Stimulated activated CD4-positive, alpha-beta T cell treated with anti-CD3 and anti-CD28 coated beads, TNF-alpha, amount 100 ng/mL, for 24 hours (primary cell): ENCODE measurements at places on chromosomes 4 and X.

DNA sequence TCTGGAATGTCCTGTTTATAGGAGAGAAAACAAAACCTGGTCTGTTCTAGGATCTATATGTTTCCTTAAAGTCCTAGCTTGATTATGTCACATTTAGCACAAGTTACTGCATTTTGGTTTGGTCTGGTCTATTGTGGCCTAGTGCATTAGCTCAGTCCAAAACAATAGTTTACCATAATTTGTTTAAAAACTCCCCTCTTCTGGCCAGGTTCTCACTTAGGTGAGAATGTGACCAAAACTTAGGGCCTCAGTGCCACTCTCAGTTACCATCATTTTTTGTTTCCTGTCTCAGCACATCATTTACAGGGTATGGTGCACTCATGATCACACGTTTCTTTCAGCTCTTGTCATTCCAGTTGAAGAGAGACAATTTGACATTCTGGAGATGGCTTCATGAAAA is 378.5 kb downstream of the KLHL4 start:
- no peak for DNase-seq

DNA sequence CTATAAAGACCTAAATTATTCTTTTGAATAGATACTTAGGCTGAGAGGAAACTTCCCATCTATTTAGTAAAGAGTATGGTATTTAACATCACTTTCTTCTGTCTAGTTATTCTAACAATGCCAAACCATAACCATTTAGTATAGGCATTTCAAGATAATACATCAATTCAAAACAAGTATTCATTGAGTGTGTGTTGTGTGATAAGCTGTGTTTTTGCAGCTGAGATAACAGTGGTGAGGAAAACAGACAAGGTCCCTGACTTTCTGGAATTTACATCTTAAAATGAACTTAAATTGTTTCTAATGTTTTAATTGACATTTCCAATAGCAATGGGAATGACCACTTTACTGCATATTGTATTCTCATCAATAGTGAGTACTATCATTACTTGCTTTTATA is 22.4 kb upstream of the TSPAN5 start:
- DNase-seq: no peak

DNA sequence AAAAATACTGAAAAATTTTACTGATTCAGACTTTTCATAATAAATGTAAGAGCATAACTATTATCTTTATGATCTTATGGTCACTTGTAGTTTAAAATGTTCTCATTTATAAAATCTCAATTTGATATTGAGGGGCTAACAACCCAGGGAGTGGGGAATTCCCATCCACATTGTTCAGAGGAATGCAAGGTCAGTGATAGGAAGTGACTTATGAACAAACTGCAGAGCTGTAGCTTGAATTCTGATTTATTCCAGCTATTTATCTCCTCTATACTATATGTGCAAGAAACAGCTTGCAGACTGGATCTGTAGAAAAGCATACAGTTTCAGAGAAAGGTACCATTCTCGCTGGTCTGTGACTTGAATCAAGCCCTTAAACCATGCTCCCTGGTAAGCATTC is 61.6 kb downstream of the SEC24D start:
- no peak for DNase-seq

DNA sequence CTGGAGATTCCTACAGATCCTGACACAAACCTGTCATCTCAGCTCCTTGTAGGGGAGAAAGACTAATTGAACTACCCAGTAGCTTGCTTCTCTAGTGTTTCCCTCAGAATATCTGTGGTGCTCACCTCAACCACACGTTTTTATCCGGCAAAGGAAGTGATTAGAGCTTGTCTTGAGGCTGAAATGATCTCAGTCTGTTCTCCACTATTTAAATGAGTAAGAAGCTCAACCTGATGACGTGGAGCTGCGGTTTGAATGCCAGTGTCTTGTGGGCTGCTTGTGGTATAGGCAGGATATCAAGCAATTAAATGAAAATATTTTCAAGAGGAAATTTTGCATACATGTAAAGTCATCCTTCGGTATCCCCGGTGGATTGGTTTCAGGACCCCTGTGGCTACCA is 270.2 kb downstream of the TLL1 start:
- no peak for DNase-seq

DNA sequence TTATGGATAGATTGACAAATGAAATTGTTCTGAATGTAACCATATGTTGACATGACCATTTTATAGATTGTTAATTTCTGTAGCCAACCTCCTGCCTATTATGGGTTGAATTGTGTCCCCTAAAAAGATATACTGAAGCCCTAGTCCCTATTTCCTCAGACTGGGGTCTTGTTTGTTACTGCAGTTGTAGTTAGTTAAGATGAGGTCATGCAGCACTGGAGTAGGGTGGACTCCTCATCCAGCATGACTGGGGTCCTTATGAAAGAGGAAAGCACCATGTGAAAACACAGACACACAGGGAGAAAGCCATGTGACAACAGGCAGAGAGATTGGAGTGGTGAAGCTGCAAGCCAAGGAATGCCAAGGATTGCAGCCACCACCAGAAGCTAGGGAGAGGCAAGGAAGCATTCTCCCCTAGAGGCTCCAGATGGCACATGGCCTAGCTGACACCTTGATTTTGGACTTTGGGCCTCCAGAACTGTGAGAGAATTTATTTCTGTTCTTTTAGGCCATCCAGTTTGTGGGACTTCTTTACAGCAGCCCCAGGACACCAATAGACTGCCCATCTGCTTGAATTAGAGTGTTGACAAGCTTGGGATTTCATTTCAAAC is 14.0 kb downstream of the MTM1 start:
- DNase-seq: no peak

GRCh38 chr4:133245226-133245625 is 96.1 kb downstream of the PCDH10 start:
- DNase-seq: no peak

GRCh38 chrX:13835825-13836224 is 18.9 kb upstream of the GPM6B start:
- DNase-seq: no peak

GRCh38 chrX:20488473-20488872 is 221.8 kb upstream of the RPS6KA3 start:
- DNase-seq: no peak

GRCh38 chr4:185213877-185214276 is 4.5 kb downstream of the SNX25 start:
- DNase-seq: no peak

DNA sequence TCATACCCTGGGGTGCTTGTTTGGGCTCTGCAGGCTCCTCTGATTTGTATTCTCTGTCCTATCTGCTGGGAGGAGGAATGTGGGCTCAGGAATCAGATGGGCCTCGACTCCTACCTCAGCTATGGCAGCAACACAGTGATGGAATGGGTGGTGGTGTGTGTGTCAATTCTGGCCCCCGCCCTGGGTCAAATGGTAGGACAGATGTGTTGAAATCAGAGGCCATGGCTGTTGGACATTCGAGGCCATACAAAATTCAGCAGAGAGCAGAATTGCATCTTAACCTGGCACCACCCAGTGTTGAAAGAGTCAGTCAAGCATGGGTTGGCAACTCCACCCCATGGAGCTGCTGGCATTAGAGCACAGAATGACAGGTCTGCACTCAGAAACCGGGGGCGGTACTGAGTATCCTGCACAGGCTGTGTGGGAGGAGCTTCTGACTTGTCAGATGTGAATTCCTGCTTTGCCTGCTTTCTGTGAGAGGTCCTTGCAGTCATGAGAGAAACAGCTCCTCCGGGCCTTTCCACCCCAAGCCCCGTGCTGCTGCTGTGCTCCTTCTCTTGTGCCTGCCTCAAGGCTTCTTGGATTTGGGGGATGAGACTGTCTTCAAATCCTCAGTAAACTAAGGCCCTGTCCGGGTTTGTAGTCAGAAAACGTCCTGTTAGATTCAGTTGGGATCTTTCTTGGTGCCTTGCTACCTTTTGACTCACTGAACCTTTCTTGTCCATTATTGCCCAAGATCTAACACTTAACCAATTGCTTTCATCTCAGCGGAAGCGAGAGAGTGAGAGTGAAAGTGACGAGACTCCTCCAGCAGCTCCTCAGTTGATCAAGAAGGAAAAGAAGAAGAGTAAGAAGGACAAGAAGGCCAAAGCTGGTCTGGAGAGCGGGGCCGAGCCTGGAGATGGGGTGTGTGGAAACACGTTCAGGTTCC is 13.0 kb downstream of the DKC1 start:
- DNase-seq: no peak

DNA sequence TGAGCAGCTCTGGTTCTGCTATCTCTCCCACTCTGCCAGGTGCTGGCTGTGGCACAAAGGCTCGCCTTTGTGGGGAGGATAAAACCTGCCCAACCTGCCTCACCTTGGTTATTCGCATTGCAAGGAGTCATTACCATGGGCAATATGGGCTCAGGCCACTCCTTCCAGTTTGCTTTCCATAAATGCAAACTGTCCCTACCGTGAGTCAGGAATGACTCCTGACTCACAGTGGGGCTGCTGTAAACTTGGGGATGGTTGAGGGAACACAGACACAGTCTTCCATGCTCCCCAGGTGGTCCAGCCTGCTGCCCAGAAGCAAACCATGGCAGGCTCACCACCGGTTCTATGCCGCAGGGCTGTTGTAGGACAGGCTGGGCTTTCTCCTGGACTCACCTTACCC is 36.1 kb downstream of the COQ2 start:
- no peak for DNase-seq
